ENCODE measurements at places on chromosomes 7 and 10. TPM values are rescaled to one million over a fixed set of nuclear protein-coding genes. Genes with fewer than 3 reads are reported as not detected.

DNA sequence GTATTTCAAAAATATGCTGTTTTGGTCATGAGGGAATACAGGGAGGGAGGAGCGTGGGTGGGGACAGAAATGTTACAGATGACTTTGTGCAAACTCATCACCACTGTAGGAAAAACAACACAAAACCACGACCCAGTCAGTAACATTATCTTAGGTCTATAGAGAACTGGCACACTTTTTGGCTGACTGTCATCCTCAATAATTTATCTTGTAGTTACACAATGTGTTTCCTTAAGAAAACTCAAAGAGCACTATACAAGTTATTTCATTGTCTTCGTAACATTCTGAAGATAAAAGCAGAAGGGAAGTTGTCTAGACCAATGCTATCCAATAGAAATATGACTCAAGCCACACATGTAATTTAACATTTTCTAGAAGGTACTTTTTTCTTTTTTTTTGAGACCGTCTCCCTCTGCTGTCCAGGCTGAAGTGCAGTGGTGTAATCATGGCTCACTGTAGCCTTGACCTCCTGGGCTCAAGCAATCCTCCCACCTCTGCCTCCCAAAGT is 16.9 kb upstream of the CDK14 start:
- peak; percentile 76 for DNase-seq

The FGFR2 gene
- not detected for total RNA-seq

- peak; percentile 40 for DNase-seq
These were observed 42.1 kb downstream of the PPP1R9A start for GRCh38 chr7:94949532-94949931.

- no peak for DNase-seq
These were observed 93.1 kb upstream of the HABP2 start for GRCh38 chr10:113459626-113460280.

The GHRHR gene
- not detected for total RNA-seq

The TRIL gene
- not detected for total RNA-seq

DNA sequence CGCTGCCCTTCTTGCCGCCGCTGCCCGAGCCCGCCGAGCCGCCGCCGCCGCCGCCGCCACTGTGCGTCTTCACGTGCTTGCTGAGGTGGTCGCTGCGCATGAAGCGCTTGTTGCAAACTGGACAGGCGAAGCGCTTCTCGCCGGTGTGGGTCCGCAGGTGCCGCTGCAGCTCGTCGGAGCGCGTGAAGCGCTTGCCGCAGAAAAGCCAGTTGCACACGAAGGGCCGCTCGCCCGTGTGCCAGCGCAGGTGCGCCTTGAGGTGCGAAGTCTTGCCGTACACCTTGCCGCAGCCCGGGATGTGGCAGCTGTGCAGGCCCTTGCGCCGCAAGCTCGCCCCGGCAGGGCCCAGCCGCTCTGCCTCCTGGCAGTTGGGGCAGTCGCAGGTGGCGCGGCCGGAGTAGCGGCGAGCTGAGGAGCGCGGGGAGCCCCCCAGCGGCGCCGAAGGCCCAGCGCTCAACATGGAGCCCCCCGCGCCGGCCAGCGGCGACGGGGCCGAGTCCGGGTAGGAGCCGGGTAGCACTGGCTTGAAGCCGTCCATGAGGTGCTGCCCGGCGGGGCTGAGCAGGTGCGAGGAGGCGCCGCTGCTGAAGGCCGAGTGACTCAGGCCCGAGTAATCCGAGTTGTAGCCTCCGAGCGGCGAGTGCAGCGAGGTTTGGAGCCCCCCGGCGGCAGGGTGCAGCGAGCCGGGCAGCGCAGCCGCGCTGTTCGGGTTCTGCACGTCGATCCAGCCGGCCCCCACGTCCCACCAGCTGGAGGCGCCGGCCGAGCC is 2.1 kb downstream of the SP8 start:
- DNase-seq, result no peak

The MYO1G gene
- total RNA-seq, result 0.24 TPM

DNA sequence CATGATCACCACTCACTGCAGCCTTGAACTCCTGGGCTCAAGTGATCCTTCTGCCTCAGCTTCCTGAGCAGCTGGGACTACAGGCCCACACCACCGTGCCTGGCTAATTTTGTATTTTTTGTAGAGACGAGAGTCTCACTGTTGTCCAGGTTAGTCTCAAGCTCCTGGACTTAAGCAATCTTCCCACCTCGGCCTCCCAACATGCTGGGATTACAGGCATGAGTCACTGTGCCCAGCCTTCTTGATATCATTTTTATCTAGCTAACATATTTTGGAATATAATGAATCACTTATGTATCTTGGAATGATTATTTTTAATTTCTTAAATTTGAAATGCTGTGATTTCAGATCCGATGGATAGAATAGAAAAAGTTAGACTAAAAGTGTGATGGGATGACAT is 18.4 kb downstream of the ARL4A start:
- no peak for DNase-seq

DNA sequence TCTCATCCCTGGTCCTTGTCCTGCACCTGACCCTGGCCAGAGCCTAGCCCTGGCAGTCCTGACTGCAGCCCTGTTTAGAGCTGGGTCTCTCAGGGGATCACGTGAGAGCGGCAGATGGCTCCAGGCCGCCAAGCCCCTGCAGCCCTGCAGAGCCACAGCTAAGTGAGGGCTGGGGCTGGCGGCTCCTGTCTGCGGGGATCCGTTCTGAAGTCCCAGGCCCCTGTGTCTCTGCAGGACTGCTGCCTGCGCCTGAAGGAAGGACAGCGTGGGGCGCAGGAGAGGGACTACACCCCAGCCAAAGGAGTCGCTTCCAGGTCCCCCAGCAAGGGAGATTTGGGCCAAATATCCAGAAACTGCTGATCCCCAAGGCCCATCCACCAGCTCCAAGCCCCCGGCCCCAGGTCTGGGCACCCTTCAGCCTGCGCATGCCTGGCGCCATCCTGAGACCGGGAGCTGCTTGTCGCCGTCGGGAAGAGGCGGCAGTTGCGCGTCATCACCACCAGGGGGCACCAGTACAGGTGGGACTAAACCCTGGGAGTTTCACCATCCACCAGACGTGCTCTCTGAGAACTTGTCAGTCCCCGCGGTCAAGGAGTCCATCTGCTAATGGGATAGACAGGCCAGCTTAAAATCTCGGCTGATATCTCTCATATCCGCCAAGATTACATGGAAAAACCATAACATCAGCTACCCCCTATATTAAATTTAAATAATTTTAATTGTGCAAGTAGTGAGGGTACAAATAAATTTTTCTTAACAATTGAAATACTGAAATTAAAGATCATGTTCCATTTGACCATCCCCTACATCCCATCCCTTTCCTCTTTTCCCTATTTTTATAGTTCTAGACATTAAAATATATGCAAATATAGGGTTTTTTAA is 25.1 kb upstream of the GHRHR start:
- peak; percentile 60 for DNase-seq

- DNase-seq, result no peak
These were observed 297.0 kb upstream of the AUTS2 start for GRCh38 chr7:69301253-69301652.

- DNase-seq, result no peak
These were observed 75.9 kb downstream of the ADARB2 start for GRCh38 chr10:1661416-1661815.

GRCh38 chr7:28440055-28440601 is 27.8 kb downstream of the CREB5 start:
- DNase-seq, result no peak

- DNase-seq, result no peak
These were observed 282.3 kb downstream of the TFEC start for GRCh38 chr7:115748123-115748738.

- DNase-seq, result no peak
These were observed 367.9 kb downstream of the TYW1 start for GRCh38 chr7:67364441-67365017.

- no peak for DNase-seq
These were observed 27.1 kb downstream of the LRRC20 start for GRCh38 chr10:70355051-70356021.

GRCh38 chr7:518630-519483 is 789 bp downstream of the PDGFA start:
- DNase-seq, result peak; percentile 62

GRCh38 chr10:73649876-73650536 is 5.8 kb downstream of the SYNPO2L start:
- DNase-seq, result no peak

- DNase-seq, result no peak
These were observed 69.1 kb downstream of the TFPI2 start for GRCh38 chr7:93821463-93821862.

DNA sequence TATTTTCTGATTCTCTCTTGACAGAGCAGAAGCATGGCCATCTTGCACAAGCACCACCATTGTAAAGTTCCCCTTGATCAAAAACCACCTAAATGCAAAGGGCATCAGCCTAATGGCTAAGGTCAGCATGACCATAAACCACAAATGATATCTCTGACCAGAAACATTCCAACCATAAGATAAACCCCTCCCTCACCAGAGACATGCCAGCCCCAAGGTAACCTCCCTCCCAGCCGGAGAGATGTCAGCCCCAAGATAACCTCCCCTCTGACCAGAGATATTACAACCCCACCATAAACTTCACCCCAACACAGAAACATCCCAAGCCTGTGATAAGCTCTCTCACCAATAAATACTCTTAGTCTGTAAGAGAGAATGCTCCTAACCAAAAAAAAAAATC is 72.1 kb upstream of the CDK1 start:
- no peak for DNase-seq

The DIP2C gene
- total RNA-seq, result 1.1 TPM

- no peak for DNase-seq
These were observed 49.5 kb downstream of the PIK3AP1 start for GRCh38 chr10:96670786-96671185.

DNA sequence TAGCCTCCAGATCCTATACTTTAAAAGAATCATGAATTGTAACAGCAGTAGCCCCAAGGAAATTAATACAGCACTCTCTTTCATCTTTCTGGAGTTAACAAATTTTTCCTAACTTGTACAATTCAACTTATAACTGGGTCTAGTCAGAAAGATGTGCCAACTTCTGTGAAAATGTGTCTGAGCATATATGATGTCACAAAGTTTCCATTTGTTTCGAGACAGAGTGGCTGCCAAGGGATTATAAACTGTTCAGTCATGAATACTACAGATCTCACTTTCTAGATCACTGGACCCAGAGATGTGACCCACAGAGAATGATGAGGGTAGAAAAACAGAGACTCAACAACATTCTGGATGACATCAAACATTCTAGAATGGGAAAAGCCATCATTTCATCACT is 249.2 kb upstream of the PHF14 start:
- no peak for DNase-seq

The PIP gene
- total RNA-seq, result not detected

The SLK gene
- 24.0 TPM for total RNA-seq

DNA sequence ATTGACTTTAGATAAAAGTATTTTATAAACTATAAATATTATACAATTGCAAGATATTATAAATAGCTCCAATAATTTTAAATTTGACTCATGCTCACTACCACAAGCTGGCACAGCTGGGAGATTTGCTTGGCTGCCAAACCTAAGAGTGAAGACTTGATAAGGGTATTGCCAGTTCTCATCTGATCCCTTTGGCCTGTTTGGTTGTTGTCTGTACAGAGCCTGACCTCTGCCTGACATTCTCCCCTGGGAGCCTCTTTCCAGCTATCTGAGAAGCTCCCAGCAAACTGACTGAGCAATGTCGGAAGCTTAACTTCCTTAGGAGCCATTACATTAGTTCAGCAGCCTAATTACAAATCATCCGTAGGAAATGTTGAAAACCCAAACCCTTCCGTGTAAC is 10.2 kb upstream of the LMOD2 start:
- no peak for DNase-seq

The RASSF4 gene
- total RNA-seq, result 7.6 TPM

DNA sequence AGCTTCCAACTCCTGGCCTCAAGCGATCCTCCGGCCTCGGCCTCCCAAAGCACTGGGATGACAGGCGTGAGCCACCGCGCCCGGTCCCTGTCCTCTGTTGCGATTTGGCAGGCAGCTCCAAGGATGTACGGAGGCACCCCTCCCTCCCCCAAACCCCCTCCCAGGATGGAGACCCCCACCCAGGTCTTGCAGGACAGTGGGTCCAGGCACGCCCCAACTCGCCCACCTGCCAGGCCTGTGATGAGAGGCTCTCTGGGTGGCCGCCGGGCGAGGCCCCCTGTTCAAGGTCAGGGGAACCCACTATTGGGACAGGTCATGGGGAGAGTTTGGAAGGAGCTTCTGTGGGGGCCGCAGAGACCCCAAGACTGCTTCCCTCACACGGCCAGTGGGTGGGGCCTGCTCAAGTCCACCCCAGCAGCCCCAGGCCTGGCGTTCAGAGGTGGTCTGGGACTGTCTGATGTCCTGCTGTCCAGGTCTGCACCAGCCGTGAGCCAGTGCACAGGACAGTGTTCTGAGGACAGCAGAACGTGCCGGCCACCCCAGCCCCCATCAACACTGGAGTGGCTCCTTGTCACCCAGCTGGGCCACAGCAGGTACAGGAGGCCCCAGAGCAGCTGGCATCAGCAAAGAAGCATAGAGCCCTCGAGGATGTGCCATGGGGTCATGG is 2.5 kb downstream of the ADAP1 start:
- no peak for DNase-seq
